ENCODE measurements at places on chromosomes 5 and 9.

DNA sequence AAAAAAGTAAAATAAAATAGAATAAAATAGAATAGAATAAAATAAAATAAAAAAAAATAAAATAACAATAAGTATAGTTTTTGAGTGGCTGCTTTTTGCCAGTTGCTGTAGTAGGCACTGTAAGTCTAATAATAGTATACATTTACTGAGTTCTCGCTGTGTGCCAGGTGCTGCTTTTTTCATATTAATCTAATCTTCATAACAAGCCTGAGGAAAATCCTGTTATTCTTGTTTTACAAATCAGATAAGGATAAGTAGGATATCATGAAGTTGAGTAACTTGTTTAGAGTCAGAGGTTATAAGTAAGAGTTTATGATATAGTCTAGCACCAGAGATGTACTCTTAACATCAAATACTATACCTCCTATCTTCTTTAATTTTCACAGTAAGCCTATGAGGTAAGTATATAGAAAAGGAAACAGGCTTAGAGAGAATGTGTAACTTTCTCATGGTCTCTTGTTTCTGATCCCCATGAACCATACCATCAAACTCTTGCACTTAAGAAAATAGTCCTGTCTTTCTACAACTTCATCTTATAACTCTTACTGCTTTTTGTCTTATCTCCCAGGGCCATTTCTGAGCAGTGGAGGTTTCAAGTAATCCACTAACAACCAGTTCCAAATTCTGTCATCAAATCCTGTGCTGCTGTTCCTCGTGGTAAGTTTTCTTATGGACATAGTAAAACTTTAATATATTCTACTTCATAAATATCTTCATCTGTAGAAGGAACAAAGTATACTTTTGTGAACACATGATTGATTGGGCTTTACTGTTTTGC lies 18.7 kb downstream of the RMI1 start:
- no peak for DNase-seq

GRCh38 chr9:21081451-21081850 lies 3.7 kb upstream of the IFNB1 start:
- no peak for DNase-seq

- DNase-seq = no peak
Observed at GRCh38 chr5:43583724-43584123, 19.3 kb upstream of the NNT start.

GRCh38 chr9:80615964-80616363 lies 1044.2 kb downstream of the TLE4 start:
- DNase-seq = no peak

GRCh38 chr5:57841676-57842363 lies 359.2 kb upstream of the ACTBL2 start:
- no peak for DNase-seq

- DNase-seq = no peak
Observed at GRCh38 chr5:56302027-56302426, 68.9 kb upstream of the ANKRD55 start.

DNA sequence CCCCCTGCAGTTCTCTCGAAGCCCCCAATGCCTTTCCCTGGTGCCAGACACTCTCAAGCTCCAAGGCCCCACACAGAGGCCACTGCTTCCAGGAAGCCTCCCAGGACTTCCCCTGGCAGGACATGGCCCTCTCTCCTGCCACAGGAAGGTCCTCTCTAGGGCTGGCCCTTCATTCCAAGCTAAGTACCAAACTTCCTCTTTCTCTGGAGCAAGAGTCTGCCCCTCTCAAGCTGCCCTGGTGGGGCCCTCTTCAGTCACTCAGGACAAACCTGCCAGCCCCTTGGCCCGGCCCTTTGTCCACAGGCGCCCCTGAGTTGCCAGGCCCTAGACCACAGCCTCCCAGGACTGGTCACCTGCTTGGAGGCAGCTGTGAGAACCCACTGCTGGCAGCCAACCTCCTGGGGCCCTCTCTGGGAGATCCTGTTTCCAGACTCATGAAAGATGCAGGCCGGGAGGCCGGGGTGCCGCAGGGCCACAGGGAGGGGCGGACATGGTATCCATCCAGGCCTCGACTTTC lies 6.6 kb downstream of the NINJ1 start:
- no peak for DNase-seq

- no peak for DNase-seq
Observed at GRCh38 chr5:155056644-155057269, 43.2 kb downstream of the KIF4B start.

DNA sequence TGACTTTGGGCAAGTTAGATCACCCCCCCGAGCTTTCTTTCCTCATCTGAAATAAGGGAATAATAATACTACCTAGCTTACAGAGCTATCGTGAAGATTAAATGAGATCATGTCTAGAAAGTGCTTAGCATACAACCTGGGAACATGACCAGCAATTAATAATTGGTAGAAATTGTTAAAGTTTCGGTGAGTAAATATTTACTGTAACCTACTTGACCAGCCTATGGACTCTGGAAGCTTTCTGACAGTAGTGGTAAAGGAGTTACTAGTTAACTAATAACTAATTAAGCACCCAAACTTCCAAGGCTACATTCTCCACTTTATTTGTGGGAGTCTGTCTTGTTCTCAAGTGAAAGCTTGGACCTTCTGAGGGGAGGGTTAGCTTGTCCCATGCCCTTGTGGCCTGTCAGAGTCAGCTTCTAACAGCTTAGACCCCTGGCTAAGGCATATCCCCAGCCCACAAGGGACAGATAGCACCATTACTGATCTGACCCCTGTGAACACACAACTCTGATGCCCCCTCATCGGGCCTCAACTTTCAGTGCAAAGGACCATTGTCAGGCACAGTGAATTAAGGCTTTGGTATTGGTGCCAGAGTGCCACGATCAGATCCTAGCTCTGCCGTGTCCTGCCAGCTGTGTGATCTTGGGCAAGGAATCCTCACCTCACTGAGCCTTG lies 58.7 kb upstream of the SAP30L start:
- DNase-seq = no peak

DNA sequence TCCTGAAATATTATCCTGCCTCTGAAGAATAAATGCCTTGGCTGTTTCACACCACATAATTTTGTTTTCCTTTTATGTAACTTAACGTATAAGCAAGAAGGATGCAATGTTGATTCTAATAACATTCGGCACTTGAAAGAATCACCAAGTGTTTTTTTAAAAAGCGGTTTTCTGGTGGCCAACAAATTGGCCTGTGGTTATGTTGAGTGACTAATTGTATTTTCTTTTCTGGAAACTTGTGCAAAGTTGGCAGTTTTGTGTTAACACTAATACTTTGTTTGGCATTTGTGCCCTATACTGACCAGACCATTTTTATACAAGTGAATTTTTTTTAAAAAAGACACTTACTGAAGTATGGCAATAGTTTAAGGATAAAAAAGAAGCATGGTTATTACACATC lies 452.7 kb downstream of the BNC2 start:
- no peak for DNase-seq

- peak; percentile 50 for DNase-seq
Observed at GRCh38 chr5:176542135-176542595, 5.0 kb upstream of the RNF44 start.

- no peak for DNase-seq
Observed at GRCh38 chr5:74995926-74996325, 56.4 kb downstream of the GCNT4 start.

DNA sequence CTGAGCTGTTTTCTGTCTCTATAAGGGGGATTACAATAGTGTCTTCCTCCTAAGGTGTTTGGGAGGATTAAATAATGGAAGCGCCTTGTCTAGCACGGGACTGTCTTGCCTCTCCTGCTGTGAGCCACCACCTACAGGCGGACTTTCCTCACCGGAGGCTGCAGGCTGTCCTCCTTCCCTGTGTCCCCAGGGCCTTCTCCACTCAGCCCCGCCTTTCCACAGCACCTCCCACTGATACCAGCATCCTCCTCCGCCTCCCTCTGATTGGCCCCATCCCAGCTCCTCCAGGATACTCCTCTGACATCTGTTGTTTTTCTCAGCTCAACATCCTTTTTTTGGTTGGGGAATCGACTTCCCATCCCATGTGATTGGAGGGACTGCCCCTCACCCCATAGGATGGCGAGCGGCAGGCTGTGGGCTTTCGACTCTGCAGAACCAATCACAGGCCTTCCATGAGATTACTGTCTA lies 851 bp upstream of the ZDHHC12 start:
- DNase-seq = peak; percentile 74

DNA sequence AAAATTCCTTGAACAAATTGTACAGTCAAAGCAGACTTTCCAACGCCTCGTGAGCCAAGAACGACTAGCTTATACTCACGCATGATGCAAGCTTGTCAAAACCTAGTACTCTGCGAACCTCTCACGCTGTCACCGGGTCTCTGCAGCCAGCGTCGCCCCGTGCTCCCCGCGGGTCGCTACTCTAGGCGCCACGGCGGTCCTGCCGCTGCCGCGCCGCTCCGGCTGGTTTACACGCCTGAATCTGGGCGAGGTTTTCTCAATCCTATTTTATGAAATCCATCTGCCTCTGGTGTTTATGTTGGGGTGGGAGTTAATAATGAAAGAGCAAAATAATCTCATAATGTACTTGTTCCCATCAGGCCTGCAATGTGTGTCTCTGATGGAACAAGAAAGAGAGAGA lies 90.9 kb downstream of the SV2C start:
- no peak for DNase-seq

DNA sequence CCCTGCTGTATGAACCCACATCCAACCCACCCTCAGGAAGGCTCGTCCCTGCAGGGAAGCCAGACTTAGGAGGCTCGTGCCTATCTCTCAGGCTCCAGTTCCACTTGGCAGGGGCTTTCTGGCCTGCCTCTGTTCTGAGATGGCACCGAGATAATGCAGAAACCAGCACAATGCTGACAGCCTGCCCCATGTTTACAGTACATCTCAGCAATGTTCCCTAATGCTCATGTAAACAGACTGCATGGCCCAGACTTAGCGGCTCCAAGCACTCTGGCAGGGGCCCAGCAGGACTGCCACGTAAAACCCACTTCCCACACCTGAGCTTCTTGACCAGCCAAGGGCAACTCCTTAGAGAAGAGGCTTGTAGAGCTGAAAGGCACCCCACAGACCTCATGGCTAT lies 499.5 kb upstream of the BRINP1 start:
- no peak for DNase-seq

DNA sequence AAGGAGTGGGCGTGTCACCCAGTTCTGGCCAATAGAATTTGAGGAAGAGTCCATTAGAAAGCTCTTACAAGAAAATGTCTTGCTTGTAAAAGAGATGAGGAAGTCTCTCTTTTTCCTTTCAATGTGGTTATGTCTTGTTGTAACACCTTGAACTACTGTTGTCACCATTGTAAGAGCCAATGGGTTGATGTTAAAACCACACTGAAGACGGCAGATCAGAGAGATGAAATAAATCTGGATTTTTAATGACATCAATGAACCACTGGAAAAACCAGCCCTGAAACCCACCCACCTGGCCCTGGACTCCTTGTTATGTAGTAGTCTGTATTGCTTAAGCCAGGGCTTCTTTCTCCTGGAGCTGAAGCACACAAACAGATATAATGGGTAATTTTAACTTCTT lies 83.8 kb upstream of the ERCC6L2 start:
- DNase-seq = no peak

DNA sequence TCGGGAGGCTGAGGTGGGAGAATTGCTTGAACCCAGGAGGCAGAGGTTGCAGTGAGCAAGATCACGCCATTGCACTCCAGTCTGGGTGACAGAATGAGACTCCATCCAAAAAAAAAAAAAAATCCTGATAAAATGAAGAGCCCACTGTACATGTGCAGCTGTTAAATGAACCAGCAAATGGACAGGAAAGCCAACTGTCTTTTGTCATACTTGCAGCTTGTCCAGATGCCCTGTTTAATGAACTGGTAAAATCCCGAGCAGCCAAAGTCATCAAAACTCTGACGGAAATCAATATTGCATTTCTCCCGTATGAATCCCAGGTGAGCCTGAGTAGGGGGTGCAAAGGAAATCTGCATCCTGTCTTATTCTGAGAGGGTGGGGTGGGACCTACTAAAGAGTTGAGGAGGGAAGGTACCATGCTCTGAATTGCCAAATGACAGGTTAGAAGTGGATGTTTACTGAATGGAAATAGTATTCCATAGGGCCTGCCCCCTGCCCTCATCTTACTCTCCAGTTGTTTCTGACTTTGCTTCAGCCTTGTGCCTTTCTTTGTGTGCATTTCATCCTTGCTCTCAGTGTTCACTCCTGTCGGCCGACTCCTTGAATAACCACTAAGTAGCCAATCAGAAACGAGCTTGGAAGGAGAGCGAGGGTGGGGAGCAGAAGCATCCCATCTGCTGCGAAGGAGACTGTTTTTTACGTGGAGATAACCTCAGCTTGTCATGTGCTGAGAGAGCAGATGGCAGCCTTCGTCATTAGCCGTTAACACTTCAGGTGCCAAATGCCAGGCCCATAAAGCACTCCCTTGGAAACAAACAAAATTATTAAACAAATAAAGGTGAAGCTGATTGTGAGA lies 45.7 kb upstream of the CFAP157 start:
- no peak for DNase-seq

GRCh38 chr5:158485604-158486081 lies 614.1 kb downstream of the EBF1 start:
- no peak for DNase-seq

DNA sequence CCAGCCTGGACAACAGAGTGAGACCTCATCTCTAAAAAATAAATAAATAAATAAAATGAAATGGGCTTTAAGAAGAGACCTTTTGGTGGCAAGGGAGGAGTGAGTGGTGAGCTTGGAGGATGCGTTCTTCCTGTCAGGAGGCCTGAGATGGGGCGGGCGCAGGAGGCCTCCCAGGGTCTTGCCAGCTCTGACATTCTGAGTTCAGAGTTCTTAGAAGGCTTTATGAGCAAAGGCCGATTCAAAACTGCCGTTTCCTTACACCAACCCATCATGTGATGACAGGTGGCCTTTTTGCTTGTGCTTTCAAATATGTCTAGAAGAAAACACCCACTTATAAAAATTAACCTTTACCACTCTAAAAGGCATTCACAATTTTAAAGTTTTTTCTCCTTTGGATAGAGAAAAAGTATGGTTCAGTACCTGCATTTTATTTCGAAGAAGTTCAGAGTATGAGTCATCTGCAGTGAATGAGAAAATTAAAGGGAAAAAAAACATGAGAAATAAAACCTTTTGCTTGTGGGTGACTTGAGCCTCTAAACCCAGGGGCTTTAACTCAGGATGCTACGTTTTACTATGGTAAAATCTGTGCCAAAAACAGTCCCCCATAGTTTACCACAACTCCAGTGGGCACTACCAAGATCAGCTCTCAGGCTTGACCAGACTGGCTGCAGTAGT lies 157.4 kb upstream of the OTULINL start:
- no peak for DNase-seq

- no peak for DNase-seq
Observed at GRCh38 chr9:83299571-83299970, 236.6 kb upstream of the RASEF start.

- no peak for DNase-seq
Observed at GRCh38 chr5:13704396-13704795, 240.1 kb downstream of the DNAH5 start.

GRCh38 chr5:96637196-96637595 lies 25.0 kb upstream of the CAST start:
- no peak for DNase-seq

DNA sequence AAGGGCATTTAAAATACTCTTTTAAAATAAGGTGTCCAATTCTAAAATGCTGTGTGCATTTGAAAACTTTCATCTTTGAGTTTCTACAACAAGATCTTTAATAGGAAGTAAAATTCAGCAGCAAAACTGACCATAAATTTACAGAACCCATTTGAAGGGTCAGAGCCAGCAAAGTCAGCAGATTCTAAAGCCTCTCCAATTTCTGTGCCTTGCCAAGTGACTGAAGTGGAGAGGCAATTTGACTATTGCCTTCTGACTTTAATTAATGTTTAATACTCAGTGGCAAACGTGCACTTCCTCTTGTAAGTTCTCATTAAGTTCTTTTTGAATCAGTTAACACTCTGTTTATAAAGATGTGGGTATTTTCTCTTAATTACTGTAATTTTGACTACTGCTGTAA lies 155.2 kb downstream of the BAAT start:
- no peak for DNase-seq

Measured in T-helper 2 cell (primary cell).